ENCODE measurements at places on chromosomes 3 and 15.

DNA sequence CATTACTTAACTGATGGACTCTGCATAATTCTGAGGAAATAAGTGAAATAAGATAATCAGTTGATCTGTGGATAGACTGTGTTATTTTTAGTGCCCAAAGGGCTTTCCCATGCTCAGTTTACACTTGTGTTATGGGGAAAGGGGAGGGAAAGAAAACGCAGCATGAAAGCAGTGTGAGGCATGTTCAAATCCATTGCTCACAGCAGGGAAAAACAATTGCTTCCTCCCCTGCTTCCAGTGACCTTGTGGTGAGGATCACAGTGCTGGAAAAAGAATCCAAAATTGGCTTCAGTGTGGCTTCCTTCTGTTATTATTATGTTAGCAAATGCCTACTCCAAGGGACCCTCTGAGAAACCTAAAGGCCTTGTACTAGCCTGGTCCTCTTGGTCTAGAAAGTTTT is 285.1 kb upstream of the CDIN1 start:
- no peak for DNase-seq

DNA sequence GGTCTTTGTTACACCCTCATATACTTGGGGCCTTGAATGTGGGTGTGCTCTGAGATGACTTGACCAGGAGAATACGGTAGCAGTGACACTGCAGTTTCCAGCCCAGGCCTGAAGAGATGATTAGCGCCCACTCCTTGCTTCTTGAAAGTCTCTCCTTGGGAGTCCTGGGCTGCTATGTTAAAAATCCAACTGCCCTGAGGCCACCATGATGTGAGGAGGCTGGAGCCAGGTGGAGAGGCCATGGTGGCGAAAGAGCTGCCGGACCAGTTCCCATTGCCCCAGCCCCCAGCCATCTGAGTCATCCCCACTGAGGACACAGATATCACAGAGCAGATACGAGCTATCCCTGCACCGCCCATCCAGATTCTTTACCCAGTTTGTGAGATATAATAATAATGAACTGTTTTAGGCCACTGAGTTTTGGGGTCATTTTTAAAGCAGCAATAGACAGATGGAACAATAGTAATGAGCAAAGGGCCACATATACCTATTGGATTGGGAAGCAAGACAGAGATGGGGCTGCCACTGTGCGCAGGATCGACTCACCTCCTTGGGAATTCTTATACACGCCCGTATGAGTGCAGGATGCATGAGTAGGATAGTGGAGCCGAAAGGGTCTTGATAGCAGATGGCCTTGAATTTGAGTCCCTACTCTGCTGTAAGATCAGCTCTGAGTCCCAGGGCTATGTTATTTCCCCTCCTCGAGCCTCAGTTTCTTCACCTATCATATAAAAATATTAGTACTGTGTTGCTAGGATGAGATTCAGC is 12.1 kb upstream of the GATA2 start:
- DNase-seq: no peak

DNA sequence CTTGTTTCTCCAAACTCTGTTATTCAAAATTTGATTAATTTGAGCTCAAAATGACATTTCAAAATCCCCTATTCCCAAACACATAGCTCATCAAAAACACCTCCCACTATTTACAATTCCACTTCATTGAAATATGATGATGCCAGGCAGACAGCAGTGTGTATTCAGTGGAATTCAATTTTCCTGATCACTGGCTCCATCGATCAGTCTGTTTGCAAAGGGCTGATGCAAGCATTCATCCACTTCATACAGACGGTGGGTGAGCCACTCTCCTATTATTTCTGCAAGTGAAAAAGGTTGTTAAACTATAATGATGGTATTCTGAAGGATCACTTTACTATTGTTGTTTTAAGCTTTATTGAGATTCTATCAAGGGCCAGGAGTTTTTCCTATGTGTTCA is 90.7 kb downstream of the RTP4 start:
- DNase-seq: no peak

GRCh38 chr15:92666780-92667179 is 11.2 kb upstream of the FAM174B start:
- DNase-seq: no peak

GRCh38 chr3:134078169-134078831 is 48.6 kb upstream of the SLCO2A1 start:
- no peak for DNase-seq

- DNase-seq: no peak
Observed at GRCh38 chr3:194957743-194958240, 272.1 kb downstream of the FAM43A start.

GRCh38 chr15:52709187-52709981 is 30.2 kb upstream of the ATOSA start:
- DNase-seq: no peak

GRCh38 chr3:8793242-8793641 is 23.8 kb upstream of the OXTR start:
- no peak for DNase-seq

- DNase-seq: no peak
Observed at GRCh38 chr3:64441861-64442260, 216.6 kb upstream of the PRICKLE2 start.

GRCh38 chr3:53318522-53318921 is 28.8 kb downstream of the DCP1A start:
- DNase-seq: no peak

DNA sequence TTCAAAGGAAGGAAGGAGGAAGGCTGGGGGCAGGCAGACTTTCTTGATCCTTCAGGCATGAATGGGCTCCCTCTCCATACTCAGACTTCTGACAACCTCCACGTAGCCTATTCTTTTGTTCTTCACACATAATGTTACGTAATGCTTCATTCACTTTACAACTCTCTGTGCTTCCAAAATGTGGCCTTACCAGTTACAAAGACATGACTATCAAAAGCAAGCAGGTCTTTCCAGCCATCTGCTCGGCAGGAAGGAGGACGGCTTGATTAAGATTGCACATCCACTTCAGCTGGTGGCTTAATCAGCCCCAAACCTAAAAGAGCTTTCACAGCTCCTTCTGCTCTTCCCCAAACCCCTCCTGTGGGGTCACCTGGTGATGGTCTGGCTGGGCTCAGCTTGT is 263.2 kb downstream of the XXYLT1 start:
- DNase-seq: no peak

DNA sequence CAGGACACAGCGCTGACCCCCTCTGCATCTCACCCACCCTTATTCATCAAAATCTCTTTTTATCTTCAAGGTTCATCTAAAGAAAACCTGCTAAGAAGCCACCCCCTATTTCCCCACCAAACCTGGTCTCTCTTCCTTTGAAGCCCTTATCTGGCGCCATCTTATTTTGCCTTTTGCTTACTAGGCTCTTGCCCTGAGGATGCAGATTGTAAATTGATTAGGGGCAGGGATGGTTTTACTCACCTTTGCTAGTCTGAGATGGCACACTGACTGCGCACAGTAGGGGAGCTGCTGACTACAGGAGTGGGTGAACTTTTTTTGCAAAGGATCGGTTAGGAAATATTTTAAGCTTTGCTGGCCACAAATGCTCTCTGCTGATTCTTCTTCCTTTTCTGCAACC is 78.9 kb upstream of the BHLHE40 start:
- DNase-seq: no peak

- no peak for DNase-seq
Observed at GRCh38 chr3:160697637-160698380, 20.8 kb downstream of the ARL14 start.

DNA sequence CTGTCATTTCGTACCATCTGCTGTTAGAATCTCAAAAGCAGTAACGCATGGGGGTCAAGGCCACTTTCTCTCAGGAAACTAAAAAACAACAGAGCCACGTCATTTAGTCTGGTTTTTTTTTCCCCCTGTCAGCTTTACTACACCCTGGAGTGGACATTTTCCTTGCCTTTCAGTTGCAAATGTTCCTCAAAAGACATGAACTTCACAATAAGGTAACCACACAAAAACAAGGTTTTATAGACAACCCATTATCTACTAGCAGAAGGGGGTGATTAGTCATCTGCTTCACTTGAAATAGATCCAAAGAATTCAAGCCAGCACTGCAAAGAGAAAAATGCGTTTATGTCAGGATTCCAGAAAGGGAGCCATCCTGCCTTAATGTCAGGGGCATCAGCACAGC is 171.8 kb upstream of the CDIN1 start:
- DNase-seq: no peak

- no peak for DNase-seq
Observed at GRCh38 chr3:155404486-155404885, 111.0 kb upstream of the STRIT1 start.

- DNase-seq: no peak
Observed at GRCh38 chr3:70620956-70621355, 308.5 kb upstream of the MDFIC2 start.

DNA sequence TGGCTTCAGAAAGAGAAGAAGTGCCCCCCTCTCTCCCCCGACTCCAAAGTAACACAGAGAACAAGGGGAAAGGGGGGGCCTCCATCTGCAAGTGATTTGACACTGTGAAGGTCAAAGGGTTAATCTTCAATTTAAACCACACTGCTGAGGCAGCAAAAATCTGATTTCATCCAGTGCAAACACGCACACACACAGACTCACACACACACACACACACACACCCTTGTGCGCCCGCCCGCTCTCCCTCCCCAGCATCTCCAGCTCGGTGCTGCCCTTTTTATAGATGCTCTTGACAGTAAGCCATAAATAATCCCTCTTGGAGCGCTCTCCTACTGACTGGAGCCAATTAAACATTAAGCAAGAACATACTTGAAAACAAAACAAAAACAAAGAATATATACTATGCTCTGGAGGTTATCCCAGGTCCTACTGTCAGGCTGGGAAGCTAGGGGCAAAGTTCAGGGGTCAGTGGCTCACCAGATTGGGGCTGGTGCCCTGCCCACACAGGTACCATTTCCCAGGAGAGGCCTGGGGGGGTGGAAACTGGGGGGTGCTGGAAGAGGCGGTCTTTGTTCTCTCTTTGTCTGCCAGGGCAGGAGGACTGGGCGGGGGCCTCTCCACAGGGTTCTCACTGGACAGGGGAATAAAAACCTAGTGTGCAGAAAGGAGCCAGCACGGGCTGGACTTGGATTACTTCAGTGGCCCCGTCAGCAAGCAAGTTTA is 16.3 kb downstream of the BMF start:
- DNase-seq: no peak

- DNase-seq: no peak
Observed at GRCh38 chr3:147393261-147393942, 12.9 kb downstream of the ZIC4 start.

DNA sequence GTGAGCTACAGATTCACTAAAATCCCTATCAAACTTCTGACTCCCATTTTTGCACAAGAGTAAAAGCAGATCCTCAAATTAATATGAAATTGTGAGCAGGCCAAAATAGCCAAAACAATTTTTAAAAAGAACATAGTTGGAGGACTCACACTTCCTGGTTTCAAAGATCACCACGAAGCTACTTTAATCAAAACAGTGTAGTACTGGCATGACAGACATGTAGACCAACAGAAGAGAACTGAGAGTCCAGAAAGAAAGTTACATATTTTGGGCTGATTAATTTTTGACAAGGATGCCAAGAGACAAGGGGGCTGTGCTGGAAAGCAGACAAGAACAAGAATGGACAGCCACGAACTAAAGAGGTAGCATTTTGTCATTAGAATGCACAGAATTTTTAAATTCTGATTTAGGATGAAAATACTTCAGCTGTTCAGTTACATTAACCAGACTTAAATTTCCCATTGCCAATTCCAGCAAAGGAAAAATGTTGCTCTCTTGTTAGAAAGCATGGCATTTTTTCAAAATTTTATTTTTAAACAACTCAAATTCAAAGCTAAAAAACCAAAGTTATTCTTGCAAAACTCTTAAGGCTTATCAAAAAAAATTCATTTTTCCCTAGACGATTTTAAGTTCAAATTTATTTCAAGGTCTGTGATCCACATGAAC is 14.0 kb downstream of the RYK start:
- no peak for DNase-seq

DNA sequence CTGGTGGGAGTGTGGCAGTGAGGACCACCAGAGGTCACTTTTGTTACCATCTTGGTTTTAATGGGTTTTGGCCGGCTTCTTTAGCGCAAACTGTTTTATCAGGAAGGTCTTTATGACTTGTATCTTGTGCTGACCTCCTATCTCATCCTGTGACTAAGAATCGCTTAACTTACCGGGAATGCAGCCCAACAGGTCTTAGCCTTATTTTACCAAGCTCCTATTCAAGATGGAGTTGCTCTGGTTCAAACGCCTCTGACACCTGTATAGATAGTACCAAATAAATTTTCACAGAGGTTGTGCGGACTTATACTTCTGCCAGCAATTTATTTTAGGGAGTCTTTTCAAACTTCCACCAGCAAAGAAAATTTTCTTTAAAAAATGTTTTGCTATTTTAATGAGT is 13.6 kb upstream of the SLCO3A1 start:
- DNase-seq: no peak

DNA sequence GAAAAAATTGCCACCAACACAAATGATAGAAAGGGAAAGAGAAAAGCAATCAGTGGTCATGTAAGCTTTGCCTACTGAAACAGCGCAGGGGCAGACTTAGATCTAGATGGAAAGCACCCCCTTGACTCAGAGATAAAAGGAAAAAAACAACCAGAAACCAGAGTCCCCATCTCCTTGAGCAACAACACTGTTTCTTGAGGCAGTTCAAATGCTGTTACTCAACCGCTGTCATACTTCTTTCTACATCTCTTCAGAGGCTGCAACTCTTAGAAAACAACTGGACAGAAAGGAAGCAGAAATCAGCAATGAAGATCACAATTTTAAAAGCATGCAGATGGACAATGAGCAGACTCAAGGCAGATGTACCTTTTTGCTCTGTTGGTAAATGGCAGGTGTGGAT is 36.5 kb downstream of the FSIP1 start:
- DNase-seq: no peak

DNA sequence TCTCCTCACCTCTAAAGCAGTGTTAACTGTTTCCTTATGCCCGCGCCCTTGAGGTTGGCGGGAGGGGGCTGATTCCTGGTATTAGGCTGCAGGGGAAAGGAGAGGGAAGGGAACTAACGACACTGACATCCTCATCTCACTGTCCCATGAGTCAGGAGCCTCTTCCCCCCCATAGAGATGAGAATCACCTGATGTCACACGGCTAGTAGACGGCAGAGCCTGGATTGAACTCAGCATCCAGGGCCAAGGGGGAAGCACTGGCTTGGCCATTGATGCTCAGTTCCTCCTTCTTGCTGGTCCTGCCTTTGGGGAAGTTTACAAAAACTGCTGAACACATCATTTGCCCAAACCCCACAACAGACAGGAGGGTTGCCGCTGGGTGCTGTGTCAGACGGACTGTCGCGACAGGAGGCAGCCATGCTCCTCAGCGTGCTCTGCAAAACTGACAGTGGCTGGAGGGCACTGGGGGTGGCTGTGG is 38.5 kb downstream of the IDH2 start:
- peak; percentile 51 for DNase-seq

- DNase-seq: no peak
Observed at GRCh38 chr3:13844911-13845310, 35.0 kb downstream of the WNT7A start.

DNA sequence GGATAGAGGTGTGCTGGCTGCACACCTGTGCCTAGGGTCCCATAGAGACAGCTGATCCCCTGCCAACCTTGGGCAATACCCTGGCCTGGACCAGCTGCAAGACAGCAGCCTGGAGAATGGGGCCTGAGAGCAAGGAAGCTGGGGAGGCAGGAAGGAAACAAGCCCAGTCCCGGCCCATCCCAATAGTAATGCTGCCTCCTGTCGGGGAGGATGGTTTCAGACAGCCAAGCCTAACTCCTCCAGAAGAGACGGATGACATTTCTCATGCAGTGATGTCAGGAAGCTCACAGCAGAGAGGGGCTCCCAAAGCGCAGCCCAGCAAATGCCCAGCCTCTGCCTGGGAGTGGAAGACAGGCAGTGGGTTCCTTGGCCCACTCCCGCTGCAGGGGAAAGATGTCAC is 408.8 kb downstream of the OCA2 start:
- no peak for DNase-seq

GRCh38 chr3:51390246-51391074 is 625 bp upstream of the RBM15B start:
- no peak for DNase-seq

GRCh38 chr15:85499371-85499887 is 119.0 kb downstream of the AKAP13 start:
- no peak for DNase-seq

Measured in common myeloid progenitor, CD34-positive (primary cell).